ENCODE measurements at places on chromosomes 5 and 9.

GRCh38 chr9:138051586-138052321 lies 174.2 kb downstream of the CACNA1B start:
- DNase-seq: no peak

DNA sequence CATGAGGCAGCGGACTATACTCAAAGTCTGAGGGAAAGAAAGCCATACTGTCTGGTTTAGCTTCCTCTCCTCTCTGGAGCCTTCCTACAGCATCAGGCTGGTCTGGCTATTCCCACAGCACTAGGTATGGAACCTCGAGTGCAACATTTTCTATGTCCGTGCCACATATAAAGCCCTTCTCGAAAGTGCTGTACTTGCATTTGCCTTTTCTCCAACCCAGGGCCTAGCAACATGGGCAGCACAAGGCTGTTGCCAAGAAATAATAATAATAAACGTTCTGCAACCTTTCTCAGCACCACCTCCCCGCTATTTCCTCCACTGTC lies 804 bp downstream of the MED10 start:
- DNase-seq: no peak

DNA sequence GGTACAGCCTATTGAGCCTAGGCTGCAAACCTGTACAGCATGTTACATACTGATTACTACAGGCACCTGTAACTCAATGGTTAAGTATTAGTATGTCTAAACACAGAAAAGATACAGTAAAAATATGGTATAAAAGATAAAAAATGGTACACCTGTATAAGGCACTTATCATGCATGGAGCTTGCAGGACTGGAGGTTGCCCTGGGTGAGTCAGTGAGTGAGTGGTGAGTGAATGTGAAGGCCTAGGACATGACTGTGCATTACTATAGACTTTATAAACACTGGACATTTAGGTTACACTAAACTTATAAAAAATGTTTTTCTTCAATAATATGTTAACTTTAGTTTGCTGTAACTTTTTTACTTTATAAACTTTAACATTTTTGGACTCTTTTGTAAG lies 171.3 kb downstream of the SLC28A3 start:
- no peak for DNase-seq

- no peak for DNase-seq
These were observed 76.7 kb downstream of the MARCHF3 start for GRCh38 chr5:126953640-126954039.

- no peak for DNase-seq
These were observed 1248.2 kb upstream of the CDH9 start for GRCh38 chr5:28286566-28286965.

DNA sequence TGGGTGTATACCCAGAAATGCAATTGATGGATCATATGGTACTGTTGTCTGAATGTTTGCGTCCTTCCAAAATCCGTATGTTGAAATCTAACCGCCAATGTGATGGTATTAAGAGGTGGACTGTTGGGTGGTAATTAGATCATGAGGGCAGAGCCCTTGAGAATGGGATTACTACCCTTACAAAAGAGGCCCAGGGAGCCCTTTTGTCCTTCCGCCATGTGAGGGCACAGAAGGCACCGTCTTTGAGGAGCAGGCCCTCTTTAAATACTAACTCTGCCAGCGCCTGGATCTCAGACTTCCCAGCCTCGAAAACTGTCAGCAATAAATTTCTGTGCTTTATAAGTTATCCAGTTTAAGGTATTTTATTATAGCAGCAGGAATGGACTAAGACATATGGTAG lies 156.0 kb upstream of the OTULINL start:
- no peak for DNase-seq

DNA sequence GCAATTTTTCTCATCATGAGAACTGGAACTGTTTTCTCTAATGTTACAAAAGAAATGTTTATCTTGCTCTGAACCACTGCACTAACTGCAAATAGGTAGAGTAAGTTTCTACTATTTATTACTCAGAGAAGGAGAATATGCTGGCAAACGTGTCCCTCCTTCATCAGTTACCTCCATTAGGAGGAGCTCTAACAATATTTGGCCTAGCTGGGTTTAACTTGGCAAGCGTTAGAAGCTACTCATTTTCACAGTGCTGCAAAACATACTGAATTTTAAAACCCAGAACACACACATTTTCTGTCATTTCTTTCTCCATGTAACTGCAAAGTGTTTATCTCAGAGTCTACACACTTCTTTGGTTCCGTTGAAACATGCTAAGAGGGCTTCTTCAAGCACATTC lies 101.0 kb upstream of the GABRG2 start:
- DNase-seq: no peak

DNA sequence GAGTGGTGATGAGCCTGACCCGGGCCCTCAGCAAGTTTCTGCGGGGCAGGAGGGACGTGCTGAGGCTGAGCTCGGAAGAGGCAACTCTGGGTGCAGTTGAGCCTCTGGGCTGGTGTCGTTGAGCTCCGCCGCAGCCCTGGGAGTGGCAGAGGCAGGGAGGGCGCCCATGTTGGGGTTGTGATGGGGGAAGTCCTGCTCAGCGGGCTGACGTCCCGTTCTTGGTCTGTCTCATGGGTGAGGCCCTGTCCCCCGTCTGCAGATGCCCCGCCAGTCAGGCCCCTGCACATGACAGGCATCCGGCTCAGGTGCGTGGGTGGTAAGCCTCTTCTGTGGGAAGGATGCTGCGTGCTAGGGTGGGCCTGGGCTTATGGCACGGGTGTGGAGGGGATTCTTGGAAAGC lies 64.3 kb downstream of the RXRA start:
- DNase-seq: peak; percentile 84

DNA sequence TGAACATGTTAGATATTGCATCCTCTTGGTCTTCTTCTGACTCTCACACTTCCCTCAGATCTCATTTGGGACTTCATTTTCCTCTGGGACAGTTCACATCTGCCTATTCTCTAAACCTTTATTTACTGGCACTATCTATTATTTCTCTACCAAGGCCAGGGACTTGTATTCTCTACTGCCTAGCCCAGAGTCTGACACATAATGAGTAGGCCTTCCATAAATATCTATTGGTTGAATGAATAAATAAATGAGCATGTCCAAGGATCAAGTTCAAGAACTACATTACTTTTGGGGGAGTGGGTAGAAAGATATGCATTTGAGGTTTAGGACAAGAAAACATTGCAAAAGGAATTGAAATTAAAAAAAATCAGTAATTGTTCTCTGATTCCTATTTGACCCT lies 250.3 kb downstream of the TRIM32 start:
- no peak for DNase-seq

DNA sequence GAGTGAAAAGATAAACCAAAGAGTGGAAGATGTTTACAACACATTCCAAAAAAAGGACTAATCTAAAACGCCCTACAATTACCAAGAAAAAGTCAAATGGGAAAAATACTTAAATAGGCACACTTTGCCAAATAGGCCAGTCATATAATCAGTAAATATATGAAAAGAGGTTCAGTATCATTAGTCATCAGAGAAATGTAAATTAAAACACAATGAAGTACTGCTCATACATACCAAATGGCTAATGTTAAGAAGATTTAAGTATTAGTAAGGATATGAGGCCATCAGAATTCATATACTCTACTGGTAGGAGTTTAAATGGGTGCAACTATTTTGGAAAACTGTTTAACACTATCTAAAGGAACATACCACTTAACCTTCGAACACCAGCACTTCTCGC lies 47.6 kb downstream of the ZDHHC21 start:
- no peak for DNase-seq

DNA sequence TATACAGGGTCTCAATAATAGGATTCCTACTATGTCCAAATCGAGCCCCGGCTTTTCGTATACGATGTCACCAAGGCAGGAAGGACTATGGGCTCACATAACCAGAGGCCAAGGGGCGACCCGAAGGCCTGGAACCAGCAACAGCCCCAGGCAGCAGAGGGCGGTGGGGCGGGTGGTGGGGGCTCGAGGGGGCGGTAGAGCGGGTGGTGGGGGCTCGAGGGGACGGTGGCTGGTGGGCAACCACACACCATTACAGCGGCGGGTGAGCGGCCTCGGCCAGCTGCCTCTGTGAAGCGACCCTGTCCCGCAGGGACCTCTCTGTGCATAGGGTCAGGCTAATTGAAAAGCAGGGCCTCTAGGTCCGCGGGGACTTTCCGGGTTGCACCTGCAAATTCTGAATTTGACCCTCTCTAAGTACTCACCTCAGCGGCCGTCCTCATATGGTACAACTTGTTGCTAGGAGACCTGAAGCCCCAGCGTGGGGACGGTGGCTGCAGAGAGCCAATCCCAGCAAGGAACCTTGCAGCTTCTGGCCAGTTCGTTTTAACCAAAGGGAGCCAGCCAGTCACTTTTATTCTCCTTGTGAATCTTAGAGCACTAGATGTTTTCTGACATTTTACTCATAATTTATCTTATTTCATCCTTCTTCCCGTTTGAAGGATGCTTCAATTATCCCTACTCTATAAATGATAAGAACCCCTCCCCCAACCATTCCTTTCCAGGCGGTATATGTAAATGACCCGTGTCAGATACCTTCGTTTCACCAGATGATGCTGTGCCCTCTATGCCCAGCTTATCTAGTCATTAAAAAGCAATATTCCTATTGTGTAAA lies at the start of gene NME5:
Gene NME5, minus strand, starts transcription at position 480 of the 832 bp plus-strand sequence. CDS start 648 bp downstream, outside the sequence.
- no peak for DNase-seq

DNA sequence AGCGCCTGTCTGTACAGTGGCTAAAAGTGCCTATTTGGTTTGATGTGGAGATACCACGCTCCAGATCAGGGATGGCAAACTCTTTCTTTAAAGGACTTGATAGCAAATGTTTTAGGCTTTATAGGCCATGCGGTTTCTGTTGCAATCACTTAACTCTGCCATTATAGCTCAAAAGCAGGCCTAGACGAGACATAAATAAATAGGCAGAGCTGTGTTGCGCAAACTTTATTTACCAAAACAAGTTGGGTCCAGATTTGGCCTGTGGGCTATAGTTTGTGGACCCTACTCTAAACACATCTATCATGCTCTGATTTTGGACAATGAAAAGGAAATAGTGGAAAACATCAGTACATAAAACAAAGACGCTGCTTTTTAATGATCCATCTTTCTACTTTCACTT lies 79.2 kb downstream of the PTCH1 start:
- DNase-seq: no peak

DNA sequence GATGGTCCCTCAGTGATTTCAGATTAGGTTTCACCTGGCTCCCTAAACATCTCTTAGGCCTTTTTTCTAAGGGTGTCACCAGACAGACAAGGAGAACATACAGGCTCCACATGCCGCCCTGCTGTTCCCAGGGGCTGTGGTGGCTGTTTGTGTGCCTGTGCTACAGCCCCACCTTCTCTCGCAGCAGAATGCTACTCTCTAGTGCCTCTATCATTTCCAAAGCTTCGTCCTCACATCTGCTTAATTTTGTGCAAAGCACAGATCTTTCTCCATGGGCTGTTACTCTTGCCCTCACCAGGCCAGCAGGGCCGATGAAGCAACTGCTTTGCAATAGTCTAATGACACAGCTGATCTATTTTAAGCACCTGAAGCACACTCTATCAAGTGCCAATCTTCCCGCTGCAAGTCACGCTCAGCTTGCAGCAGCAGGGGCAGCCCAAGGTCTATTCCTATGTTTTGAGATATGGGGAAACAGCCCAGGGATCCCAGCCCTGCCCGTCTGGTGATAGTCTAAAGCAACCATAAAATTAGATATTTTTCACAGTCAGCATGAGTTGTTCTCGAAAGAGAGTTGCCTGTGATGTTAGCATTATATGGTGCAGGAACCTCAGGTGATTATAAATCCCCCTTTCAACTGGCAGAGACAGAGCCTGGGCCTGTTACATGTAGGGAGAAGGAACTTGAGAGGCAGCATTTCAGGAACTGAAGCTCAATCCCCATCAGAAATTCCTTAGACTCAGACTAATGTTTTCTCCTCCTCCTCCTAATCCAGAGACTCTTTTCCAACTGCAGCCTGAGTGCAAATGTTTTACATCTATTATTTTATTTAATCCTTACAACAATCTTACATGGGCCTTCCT lies 12.7 kb downstream of the ABLIM3 start:
- DNase-seq: no peak

DNA sequence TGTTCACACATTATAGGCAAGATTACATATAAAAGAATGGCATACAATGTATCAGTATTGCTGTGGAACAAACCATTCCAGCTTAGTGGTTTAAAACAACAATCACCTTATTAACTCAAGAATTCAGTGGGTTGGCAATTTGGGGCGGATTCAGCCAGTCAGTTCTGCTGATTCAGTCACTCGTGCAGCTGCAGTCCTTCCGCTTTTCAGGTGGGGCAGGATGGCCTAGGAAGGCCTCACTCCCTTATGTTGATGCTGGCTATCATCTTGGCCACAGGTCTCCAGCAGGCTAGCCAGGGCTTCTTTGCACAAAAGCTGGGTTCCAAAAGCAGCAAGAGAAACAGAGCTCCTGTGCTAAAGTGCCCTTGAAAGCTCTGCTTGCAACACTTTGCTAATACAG lies 150.6 kb downstream of the MCTP1 start:
- DNase-seq: no peak

GRCh38 chr9:76087976-76088375 lies 197.5 kb downstream of the PCSK5 start:
- no peak for DNase-seq

GRCh38 chr9:120643061-120643460 lies 63.1 kb upstream of the CDK5RAP2 start:
- no peak for DNase-seq

GRCh38 chr9:119337573-119337972 lies 31.7 kb downstream of the BRINP1 start:
- no peak for DNase-seq

DNA sequence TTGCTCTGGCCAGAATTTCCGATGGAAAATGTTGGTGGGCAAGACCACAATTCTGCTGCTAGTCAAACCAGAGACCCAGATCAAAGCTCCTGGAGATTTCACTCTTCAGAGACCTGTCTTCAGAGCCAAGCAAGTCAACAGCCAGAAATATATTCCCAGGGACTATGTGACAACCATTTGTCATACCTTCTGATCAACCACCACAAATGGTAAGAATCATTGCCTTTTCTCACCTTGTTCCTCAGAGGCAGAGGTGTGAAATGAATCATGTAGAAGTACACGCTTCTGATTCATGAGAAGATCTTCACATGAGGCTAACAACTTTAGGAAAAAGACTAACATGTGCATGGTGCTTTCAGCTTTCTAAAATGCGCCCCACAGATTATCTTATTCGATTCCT lies 53.5 kb downstream of the SUSD1 start:
- no peak for DNase-seq

- no peak for DNase-seq
These were observed 6.8 kb downstream of the LSM11 start for GRCh38 chr5:157750320-157750719.

DNA sequence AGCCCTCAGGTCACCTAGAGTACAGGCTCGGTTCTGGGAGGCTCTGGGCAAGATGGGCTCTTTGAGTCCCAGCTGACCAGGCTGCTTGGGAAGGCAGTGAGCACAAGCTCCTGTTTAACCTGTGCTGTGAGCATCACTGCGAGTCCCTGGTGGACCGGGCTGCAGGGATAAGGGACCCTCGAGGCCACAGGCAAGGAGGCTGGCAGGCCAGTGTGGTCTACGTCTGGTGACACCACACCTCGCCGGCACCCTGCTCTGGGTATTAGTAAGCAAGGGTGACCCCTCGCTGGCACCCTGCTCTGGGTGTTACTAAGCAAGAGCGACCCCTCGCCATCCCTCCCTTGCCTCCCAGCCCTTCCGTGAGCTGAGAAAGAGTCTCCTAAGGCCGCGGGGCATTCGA lies 125.9 kb upstream of the FOXD4L5 start:
- DNase-seq: no peak

- no peak for DNase-seq
These were observed 367.5 kb upstream of the BRINP1 start for GRCh38 chr9:119736491-119737454.

GRCh38 chr9:79633558-79633957 lies 61.8 kb downstream of the TLE4 start:
- no peak for DNase-seq

GRCh38 chr5:98825582-98826375 lies 52.3 kb downstream of the RGMB start:
- no peak for DNase-seq

All from activated T-cell treated with anti-CD3 and anti-CD28 coated beads, Interleukin-2, amount 50 U/mL, for 24 hours (primary cell).